GM18507 (cell line): ENCODE measurements at places on chromosomes 6 and 20.

DNA sequence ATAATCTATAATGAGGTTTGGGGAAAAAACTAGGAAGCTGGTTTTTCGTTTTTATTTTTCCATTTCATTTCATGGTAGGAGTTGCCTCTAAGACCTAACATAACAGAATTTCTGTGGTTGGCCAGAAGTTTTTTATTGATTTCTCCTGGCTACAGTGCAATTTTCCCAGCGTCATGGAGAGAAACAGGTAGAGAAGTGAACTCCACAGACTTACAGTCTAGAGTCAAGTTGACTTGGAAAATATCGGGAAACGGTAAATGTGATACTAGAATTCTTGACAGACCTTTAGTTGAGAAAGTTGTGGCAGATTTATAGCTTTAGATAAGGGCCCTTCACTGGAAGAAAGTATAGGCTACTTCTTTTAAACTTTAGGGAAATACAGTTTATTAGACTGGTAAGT is 238.3 kb downstream of the DOK5 start:
- no peak for DNase-seq

- no peak for DNase-seq
These were observed 31.7 kb downstream of the REPS1 start for GRCh38 chr6:138956244-138956924.

GRCh38 chr6:88179692-88180091 is 13.5 kb upstream of the CNR1 start:
- no peak for DNase-seq

- no peak for DNase-seq
These were observed 102.9 kb downstream of the AIG1 start for GRCh38 chr6:143163621-143164020.

- DNase-seq: no peak
These were observed 20.4 kb downstream of the PREP start for GRCh38 chr6:105382496-105382895.

DNA sequence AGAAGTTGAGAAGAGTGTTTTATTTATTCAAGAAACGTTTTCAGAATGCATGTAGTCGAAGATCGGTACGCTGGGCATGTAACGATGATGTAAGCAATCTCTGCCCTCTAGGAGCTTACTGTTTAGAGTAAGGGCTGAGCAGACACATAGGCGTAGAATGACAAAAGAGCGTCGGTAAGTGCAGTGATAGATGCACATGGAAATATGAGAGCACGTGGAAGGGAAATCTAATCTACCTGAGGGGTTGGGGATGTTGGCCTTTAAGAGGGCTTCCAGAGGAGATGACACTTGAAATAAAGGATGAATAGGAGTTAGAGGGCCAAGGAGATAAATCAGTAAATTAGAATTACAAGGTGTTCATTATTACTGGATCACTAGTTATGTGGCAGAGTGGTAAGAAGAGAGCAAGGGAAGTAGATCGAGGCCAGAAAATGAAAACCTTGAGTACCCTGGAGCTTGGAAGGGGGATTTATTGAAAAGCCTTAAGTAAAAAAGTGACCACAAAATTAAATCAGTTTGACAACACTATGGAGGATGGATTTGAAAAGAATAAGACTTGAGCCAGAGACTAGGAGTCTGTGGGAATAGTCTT is 782 bp downstream of the TRMT11 start:
- no peak for DNase-seq

GRCh38 chr6:142407685-142408273 is 106.0 kb downstream of the ADGRG6 start:
- no peak for DNase-seq

DNA sequence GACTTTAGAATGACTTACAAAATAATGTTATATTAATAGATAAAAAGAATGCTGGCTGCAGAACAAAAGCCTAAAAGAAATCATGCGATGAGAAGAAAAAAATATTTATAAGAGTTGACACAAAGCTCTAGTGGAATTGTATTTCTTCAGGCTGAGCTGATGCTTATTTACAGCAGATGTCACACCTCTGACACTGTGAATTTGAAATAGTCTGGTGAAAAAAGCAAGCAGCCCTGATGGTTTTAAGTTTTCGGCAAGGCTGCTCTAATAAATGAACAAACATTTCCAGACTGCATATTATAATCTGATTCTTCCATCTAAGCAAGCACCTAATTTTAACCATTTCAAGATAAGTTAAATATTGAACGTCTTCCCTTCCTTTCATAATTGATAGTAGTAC is 109.9 kb downstream of the LIN28B start:
- no peak for DNase-seq

- no peak for DNase-seq
These were observed 9.4 kb upstream of the HLA-DQA1 start for GRCh38 chr6:32627831-32628230.

- no peak for DNase-seq
These were observed 71.9 kb downstream of the GRM1 start for GRCh38 chr6:146100776-146101175.

GRCh38 chr6:108609276-108609769 is 48.6 kb downstream of the FOXO3 start:
- DNase-seq: no peak

- DNase-seq: no peak
These were observed 117.5 kb downstream of the SCML4 start for GRCh38 chr6:107706516-107707115.

DNA sequence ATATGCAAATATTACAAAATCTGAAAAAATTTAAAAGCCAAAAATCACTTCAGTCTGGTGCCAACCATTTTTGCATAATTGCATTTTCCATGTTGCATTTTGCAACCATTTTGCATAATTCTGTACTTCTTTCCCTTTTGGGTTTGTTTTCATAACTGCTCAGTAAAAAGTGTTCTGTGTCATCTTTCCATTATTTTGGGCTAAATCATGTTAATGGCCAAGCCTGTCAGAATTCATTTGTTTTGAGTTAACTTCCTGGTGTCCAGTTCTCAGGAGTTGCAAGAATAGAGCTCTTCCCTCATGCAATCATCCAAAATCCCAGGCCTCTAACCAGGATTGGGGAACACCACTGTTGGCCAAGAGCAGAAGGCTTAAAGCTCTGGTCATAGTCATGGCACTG is 133.6 kb downstream of the MTHFD1L start:
- DNase-seq: no peak

DNA sequence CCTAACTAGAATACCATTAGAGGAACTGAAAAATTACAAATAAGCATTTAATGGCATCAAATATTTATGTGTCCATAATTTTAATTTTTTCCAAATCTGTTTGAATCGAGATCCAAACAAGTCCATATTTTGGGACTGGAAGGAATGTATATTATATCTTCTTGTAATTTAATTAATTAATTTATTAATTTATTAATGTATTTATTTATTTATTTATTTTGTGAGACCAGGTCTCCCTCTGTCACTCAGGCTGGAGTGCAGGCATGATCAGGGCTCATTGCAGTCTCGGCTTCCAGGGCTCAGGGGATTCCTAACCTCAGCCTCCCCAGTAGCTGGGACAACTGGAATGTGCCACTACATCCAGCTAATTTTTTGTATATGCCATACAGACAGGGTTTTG is 453.6 kb downstream of the PRKN start:
- DNase-seq: no peak

DNA sequence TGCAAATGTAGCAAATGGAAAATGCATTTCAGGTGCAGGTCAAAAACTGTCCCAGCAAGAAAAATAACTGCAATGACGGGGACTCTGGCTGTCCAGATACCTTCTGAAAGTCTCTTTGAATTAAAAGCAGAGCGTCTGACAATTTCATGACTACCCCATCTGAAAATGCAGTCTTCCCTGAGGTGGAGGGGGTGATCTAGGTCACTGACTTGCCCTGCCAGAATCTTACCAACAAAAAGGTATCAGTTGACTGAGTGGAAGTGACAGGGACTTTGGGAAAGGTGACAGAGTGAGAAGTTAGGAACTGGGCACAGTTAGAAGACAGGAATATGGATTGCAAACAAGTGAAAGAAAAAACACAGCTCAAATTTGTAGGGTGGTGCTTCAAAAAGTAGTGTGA is 402.2 kb downstream of the DHX35 start:
- no peak for DNase-seq

- no peak for DNase-seq
These were observed 19.1 kb downstream of the AFDN start for GRCh38 chr6:167845856-167846255.

DNA sequence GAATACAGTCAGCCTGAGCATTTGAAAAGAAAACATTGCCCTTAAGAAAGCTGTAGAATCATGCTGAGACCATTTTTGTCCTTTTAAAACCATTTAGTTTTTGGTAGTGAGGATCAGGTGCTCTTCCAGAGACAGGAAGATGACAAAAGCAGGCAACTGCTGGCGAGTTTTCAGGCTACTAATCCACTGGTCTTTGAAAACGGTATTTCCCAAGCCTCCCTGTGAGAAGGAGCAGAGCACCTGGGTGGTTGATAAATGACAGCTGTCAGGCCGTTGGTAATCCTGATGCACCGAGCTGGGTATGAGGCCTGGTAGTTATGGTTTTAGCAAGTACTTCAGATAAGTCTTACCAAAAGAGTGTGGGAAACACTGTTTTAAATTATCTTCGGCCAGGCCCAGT is 10.1 kb upstream of the SEC63 start:
- DNase-seq: no peak

DNA sequence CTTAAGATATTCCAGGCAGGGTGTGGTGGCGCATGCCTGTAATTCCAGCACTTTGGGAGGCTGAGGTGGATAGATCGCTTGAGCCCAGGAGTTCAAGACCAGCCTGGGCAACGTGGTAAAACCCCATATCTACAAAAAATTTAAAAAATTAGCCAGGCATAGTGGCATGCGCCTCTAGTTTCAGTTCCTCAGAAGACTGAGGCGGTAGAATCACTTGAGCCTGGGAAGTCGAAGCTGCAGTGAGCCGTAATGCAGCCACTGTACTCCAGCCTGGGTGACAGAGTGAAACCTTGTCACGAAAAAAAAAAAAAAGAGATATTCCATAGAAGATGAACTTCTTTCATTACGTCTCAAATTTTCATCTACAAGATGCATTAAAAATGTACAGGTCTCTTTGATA is 46.7 kb upstream of the ISM1 start:
- no peak for DNase-seq

GRCh38 chr6:36984581-36985416 is 1.2 kb downstream of the MTCH1 start:
- no peak for DNase-seq

- DNase-seq: no peak
These were observed 382 bp downstream of the MYH7B start for GRCh38 chr20:34956041-34956458.

- DNase-seq: no peak
These were observed at the start of gene SDCBP2 for GRCh38 chr20:1328680-1329330. Gene SDCBP2 (minus strand): TSS chr20:1329139. CDS start chr20:1320416, 8,723 bp downstream.

GRCh38 chr6:157174731-157175130 is 148.6 kb downstream of the TMEM242 start:
- DNase-seq: no peak

DNA sequence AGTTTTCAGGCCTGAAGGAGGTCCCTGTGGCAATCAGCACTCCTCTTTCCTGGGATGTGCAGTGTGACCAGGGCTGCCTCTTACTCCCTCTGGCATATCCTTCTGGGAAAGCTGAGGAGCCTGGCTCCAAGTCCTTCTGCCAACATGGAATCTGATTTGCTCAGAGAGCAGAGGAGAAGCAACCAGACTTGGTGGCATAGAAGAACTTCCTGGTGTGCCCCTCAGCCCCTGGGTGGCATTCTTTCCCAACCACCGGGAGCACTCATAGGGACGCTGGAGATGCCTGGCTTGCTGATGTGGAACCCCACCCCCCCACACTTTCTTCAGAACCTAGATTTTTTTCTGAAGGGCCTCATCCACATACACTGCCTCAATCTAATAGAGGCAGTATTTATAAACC is 107.6 kb upstream of the TRAF3IP2 start:
- no peak for DNase-seq

DNA sequence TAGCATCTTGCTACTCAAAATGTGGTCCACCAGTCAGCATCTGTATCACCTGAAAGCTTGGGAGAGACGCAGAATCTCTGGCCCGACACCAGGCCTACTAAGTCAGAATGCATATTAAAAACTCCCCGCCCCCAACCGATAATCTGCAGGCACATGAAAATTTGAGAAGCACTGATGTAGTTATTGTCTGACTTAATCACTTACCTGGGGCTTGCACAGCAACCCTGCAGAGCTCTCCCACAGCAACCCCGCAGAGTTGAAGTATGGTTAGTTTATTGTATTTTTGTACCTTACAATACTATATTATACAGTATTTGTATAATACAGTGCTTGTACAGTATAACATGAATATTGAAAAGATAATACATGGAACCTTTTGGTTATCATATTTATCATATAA is 53.7 kb downstream of the KLHL31 start:
- no peak for DNase-seq

DNA sequence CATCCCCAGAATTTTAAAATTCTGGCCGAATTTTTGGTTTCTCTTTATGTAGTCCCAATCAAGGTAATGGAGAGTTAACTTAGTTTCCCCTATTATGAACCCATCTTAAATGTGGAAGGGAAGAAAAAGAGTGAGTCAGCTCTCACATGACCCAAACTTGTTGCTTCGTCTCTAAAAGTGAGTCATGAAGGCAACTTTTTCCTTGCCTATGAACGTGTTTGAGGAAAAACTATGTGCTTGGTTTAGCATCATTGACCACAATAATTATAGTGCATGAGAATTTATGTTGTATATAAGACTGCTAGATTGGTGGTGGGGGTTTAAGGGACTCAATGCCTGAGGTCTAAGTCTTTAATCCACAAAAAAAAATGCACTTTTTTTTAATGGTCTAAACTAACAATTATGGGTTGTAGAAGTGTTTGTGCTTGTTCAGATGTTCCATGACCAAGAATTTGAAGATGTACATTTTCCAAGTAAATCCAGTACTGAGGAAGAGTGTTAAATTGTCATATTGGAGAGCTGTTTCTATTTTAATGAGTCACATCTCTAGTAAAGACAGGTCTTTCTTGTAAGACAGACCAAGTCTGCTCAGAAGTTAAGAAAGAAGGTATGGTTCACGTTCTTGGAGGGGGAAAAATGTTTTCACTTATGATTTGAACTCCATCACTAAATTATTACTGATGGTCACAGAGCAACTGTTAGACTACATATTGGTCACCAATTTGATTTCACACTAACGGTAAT is 409.9 kb upstream of the MARCKS start:
- DNase-seq: no peak

GRCh38 chr6:109139109-109139508 is 43.8 kb downstream of the CEP57L1 start:
- DNase-seq: no peak

DNA sequence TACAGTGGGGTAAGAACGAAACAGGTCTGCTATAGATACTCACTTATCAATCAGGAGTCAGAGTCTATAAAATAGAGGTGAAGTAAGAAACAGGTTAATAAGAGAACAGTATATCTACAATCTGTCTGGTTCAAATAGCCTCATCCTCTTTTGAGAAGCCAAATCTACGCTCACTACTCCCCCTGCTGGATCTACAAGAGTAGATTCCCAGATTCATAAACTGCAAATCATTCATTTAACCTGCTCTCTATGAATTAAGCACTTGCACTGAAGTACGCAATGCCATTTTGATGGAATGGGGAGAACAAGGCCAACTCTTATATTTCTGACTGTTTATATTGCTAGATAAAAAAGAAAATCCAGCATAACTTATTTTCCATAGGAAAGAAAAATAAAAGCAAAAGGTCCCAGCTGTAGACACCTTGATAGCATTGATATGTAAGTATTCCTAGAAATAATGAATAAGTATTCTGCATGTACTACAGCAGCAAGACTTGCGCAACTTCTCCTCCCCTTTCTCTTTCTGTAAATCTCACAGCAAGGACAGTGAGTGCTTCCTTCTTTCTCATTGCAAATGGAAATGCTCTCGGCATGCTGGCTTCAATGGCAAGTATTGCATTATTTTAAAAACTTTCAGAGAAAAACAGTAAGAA is 92.3 kb downstream of the RFX6 start:
- DNase-seq: peak; percentile 5

- no peak for DNase-seq
These were observed 16.6 kb downstream of the ADTRP start for GRCh38 chr6:11761744-11762620.
